ENCODE measurements at places on chromosomes 5 and 9.

DNA sequence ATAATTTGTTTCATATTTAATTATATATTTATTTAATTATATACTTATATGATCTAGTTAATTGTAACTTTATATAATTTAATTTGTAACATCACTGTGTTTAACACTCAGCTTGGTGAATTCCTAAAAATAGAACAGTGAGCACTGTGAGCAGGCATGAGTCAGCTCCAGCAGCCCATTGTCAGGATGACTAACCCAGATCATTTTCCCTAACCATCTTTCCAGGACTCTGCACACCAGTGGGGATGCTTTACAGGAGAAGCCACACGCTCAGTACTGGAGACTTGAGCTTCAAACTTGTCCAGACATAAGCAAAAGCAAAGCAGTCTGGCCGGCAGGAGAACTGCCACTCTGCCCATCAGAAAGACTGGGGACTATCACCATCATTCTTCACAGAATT, 446.2 kb upstream of the TRPC7 start:
- DNase-seq = no peak

GRCh38 chr5:149988126-149988525, 12.3 kb downstream of the TIGD6 start:
- no peak for DNase-seq

DNA sequence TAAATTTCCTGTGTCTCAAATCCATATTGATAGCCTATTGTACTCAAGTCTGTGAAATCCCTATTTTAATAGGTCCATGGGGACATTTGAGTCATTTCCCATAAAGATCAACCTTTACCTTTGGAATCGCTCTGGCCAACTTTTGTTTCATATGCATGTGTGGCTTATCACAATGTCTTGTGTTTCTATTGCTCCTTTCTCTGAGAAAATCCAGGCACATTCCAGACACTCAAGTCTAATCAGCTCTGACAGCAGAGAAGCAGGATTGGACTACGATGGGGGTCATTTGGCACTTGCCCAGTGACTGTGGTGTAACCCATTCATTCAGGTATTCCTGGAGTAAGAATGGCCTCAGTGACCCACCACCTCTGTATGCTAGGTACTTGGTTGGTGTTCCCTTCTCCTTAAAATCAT, 48.4 kb downstream of the ACTBL2 start:
- no peak for DNase-seq

- DNase-seq = no peak
These were observed 170.6 kb downstream of the RAB3C start for GRCh38 chr5:58753446-58753845.

GRCh38 chr9:76365028-76365427, 29.2 kb downstream of the RFK start:
- no peak for DNase-seq

DNA sequence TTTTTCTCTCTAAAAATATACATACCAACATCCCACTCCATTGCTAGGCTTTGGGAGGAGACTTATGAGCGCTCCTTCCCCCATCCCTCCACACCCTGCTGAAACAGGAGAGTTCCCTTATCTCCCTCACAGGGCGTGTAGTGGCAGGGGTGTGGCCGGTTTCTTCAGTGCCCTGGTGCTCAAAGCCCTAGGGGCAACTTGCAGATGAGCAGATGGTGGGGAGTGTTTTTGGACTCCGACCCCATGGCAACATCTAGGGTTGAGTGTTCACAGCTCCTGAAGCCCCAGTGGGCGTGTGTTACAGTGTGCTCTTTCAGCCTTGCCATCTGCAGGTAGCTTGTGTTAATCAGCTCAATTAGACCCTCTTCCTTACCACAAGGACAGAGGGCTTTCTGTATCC, 409.5 kb downstream of the MAT2B start:
- no peak for DNase-seq

- DNase-seq = no peak
These were observed 6.2 kb upstream of the CERCAM start for GRCh38 chr9:128414461-128414860.

- DNase-seq = peak; percentile 75
These were observed 735 bp downstream of the ECPAS start for GRCh38 chr9:111483439-111483857.

- no peak for DNase-seq
These were observed 303.9 kb downstream of the TENT4A start for GRCh38 chr5:7016999-7017747.

GRCh38 chr9:20921362-20921761, 110.1 kb downstream of the HACD4 start:
- DNase-seq = no peak

DNA sequence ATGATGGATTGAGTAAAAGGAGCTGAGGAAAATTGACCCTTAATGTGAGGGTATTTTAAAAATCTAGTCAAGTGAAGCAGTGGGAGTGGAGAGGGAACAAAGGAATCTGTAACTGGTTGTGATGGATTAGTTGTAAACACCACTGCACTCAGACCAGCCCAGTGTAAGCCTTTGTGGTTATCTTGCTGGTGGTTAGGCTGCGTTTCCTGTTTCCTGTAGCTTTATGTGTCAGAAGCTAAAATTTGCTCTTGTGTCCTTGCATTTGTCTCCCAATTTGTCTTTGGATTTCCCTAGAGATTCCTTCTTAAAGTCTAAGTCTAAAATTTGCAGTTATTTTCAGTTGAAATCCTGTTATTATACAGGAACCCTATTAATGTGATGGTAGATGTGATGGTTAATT, 6.3 kb downstream of the IFNA21 start:
- peak; percentile 45 for DNase-seq

GRCh38 chr9:36991516-36992134, 42.4 kb downstream of the PAX5 start:
- DNase-seq = peak; percentile 80

DNA sequence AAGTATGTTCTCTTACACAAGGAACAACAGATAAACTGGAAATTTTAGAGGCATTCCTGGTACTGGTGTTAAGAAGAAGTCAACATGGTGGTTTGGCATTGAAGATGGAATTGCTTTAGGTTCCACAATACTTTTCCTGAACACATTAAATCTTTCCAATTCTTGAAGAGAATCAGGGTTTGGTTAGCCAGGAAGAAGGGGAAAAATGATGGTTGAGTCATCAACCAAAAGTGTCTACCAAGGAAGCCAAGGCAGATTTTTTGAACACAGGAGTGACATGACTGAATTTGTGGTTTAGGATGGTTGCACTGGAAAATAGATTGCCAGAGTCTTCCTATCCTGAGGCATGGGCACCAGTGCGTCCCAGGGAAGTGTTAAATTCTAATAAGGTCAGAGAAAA, 433.4 kb downstream of the TMEM38B start:
- DNase-seq = no peak

- DNase-seq = no peak
These were observed 5.7 kb downstream of the ASS1 start for GRCh38 chr9:130450344-130451003.

DNA sequence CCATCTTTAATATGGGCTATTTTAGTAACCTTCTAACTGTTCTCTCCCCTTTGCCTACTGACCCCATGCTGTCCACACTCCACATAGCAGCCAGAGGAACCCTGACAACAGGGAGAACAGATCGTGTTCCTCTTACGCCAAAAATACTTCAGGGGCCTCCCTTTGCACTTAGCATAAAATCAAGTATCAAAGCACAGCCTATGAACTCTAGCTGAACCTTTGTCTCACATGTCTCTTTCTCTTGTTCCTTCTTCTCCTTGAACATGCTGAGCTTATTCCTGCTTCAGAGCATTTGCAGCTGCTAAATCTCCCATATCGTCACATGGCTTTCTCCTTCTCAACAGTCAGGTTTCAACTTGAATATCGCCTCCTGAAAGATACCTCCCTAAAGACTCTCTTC, 698.8 kb upstream of the C9orf72 start:
- no peak for DNase-seq

DNA sequence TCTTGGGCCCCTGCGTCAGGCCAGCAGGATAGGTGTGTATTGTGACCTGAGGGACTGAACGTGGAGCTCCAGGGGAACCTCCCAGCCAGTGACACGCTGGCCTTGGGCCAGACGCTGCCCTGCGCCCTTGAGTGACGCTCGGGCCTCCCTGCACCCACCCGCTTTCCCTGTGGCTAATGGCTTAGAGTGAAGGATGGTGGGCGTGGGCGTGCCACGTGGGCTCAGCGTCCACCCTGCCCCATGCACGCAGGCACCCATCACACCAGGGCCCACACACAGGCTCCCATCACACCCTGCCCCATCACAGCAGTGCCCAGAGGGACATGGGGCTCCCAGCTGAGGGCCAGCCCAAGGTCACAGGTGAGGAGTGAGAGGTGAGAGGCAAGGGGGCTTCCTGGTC, 5.1 kb upstream of the FUT7 start:
- DNase-seq = no peak

GRCh38 chr9:35555881-35556280, 49.2 kb upstream of the TESK1 start:
- no peak for DNase-seq

- no peak for DNase-seq
These were observed 49.8 kb downstream of the FGF1 start for GRCh38 chr5:142636093-142636492.

GRCh38 chr5:133311176-133311575, 259.4 kb downstream of the HSPA4 start:
- no peak for DNase-seq

GRCh38 chr5:176803943-176804498, 6.3 kb upstream of the UNC5A start:
- DNase-seq = peak; percentile 57

DNA sequence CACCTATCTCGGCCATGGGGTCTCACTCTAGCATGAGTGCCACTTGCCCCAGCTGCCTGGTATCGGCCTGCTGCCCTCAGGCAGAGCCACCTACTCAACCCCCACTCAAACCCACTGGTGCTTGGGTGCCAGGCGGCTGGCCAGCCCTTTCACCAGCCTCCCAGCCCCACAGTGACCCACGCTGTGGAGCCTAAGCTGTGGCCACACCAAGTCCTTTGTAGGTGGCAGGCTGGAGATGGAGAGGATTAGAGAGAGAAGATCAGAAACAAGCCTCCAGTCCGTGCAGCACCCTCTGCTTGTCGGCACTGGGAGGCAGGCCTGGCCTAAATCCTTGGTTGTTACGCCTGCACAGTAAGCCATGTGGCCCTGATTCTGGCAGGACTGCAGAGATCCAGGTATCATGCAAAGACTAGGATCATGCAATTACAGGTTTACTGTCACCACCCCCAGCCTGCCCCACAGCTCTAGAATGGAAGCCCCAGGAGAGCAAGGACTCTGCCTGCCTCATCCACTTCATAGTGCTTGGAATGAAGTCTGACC, 171.7 kb downstream of the COL23A1 start:
- DNase-seq = no peak

DNA sequence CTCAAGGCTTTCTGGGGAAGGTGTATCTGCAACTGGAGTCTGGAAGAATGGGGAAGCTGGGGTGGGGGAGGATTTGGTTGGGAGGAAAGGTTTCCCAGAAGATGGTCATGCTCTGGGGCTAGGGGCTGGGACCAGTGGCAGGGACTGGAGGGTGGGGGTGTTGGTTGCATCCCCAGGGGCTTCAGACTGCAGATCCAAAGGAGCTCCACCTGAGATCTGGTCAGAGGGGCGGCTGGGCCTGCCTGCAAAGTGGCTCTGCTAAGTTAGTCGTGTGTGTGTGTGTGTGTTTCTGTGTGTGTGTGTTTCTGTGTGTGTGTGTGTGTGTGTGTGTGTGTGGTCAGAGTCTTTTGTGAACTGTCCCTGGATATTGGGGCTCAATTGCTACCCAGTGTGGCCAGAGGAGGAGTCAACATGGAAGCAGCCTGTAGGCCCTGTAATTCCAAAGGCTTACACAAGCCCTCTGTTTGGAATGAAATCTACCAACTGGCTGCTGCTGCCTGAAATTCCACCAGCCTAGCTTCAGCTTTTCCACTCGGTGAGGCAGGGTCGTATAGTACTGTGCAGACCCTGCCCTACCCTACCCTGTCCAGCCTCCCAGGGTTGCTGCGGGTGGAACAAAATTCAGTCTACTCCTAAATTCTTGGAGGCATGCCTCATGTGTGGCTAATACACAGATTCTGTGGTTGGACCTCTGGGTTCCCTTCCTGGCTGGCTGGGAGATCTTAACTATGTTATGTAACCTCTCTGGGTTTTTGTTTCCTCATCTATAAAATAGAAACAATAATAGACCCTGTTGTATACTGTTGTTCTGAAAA, 12.5 kb upstream of the SYNPO start:
- DNase-seq = no peak

DNA sequence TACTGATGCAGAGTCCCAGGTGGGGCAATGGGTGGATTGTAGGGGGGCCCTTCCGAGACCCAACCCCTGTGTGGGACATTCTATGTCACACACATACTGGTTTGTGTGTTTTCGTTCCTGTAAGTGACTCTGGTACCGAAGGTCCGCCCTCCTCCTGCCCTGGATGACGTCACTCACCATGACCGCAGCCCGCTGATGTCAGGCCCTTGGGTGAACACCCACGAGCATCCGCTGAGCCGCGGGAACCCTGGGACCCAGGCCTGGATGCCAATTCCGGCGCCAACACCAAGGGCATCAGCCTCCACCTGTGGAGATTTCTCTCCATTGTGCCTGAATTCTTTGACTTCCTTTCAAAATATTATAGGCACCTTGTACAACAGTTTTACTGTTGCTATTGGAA, 184.3 kb downstream of the MTRR start:
- DNase-seq = no peak

- DNase-seq = no peak
These were observed 342.4 kb downstream of the KIAA0825 start for GRCh38 chr5:94276048-94276447.

- peak; percentile 73 for DNase-seq
These were observed 11.3 kb upstream of the ACSL6 start for GRCh38 chr5:132022737-132023136.

- no peak for DNase-seq
These were observed 217.2 kb downstream of the GRIA1 start for GRCh38 chr5:153707626-153708025.

DNA sequence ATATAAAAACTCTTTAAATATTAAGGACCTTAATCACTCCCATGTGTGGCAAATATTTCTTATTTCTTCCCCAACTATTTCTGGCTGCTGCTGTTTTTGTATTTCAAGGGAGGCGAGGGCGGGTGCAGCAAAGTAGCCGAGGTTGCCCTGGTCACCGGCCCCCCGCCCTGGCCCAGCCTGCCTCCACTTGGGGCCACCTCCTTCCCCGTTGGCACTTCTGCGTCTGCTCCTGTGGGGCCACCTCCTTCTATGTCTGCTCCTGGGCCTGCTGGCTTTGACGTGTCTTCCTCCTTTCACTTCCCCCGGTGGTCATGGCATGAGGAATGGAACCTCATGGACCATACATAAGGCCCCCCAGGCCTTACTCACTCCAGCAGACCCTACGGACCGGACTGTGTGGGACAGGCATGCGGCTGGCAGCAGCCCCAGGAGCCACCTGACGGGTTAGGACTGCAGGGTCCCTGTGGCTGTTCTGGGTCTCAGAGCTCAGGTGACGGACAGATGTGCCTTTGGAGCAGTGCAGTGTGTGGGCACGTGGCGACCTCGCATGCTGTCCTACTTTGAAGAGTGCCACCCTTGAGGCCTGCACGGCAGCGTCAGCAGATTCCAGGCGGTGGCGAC, 5.8 kb upstream of the ENTPD8 start:
- no peak for DNase-seq

- DNase-seq = no peak
These were observed 110.2 kb upstream of the EGFLAM start for GRCh38 chr5:38148021-38148625.

- DNase-seq = no peak
These were observed 334.0 kb upstream of the PTPRD start for GRCh38 chr9:10946676-10947410.

GRCh38 chr5:170434966-170435605, 45.9 kb upstream of the KCNMB1 start:
- peak; percentile 78 for DNase-seq
